Stimulated activated naive CD8-positive, alpha-beta T cell treated with anti-CD3 and anti-CD28 coated beads, Interleukin-15, amount 100 ng/mL, for 72 hours (primary cell): ENCODE measurements at places on chromosomes 4 and X.

- DNase-seq, result no peak
Observed at GRCh38 chr4:48542888-48543287, 52.8 kb downstream of the ZAR1 start.

- DNase-seq, result no peak
Observed at GRCh38 chr4:147578593-147578992, 38.6 kb upstream of the TMEM184C start.

GRCh38 chr4:24645765-24646550, 61.6 kb upstream of the DHX15 start:
- no peak for DNase-seq

- no peak for DNase-seq
Observed at GRCh38 chr4:134934036-134934808, 732.6 kb upstream of the PABPC4L start.

DNA sequence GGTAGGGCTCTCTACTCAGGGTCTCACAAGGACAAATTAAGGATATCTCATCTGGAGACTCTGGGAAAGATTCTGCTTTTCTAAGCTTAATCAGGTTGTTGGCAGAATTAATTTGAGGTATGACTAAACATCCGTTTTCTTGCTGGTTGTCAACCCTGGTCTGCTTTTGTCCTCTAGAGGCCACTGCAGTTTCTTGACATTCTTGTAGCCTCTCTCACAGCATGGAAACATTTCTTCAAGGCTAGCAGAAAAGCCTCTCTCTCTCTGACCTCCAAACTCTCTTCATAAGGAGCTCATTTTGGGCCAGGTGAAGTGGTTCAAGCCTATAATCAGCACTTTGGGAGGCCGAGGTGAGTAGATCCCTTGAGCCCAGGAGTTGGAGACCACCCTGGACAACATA, 749.5 kb upstream of the PCDH7 start:
- DNase-seq, result no peak

DNA sequence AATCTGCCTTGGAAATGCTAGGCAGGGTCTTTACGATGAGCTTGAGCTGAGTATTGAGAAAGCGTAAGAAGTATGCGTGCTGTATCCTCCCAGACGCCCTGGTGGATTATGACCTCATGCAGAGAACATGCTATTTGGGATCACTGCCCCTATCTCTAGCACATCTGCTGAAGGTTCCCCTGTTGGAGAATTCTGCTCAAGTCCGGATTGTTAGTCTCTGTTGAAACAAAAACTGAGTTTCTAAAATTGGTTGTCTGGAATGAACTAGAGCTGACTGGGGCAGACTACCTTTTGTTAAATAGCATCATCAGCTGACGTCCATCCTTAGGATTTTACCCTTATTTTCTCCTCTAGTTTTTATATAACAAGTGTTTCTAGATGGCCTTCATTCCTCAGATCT, 7.5 kb downstream of the FHDC1 start:
- no peak for DNase-seq

DNA sequence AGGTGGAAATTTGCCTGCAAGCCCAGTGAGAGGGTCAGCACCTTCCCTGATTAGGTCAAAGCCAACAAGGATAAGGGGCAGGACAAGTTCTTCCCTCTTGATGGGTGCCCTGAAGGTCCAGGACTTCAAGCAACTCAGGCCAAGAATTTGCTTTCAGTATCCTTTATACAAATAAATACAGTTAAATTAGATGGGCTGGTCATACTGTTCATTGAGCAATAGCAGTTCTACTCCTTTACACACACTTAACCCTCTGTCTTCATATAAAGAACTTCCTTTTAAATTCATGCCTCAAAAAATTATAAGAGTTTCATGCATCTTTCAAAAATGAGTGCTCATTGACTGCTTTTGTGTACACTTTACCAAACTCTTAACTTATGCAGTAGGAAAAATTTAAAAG, 392.0 kb downstream of the SPRY1 start:
- DNase-seq, result no peak
